ENCODE measurements at places on chromosomes 11 and 22.

DNA sequence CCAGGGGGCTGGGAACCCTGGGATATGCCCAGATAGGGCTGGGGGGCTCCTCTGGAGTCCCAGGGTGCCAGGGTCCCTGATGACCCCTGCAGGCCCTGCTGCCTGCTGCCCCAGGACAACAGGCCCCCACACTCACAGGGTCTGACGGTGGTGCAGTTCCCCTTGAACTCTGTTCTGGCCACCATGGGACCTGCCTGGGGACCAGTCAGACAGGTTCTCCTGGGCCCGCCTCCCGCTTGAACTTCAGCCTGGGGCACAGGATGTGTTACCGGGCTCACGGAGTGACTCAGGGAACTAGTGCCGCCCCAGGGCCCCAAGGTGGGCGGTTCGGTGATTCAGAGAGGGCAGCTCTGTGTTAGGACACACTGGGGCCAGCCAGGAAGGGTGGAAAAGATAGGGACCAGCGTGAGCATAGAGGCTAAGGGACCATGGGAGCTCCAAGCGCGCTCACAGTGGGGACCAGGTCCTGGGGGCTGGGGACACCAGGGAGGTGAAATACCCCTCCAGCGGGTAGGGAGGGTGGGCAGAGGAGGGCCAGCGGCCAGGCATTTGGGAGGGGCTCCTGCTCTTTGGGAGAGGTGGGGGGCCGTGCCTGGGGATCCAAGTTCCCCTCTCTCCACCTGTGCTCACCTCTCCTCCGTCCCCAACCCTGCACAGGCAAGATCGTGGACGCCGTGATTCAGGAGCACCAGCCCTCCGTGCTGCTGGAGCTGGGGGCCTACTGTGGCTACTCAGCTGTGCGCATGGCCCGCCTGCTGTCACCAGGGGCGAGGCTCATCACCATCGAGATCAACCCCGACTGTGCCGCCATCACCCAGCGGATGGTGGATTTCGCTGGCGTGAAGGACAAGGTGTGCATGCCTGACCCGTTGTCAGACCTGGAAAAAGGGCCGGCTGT is 21.5 kb upstream of the TXNRD2 start:
- DNase-seq = no peak

DNA sequence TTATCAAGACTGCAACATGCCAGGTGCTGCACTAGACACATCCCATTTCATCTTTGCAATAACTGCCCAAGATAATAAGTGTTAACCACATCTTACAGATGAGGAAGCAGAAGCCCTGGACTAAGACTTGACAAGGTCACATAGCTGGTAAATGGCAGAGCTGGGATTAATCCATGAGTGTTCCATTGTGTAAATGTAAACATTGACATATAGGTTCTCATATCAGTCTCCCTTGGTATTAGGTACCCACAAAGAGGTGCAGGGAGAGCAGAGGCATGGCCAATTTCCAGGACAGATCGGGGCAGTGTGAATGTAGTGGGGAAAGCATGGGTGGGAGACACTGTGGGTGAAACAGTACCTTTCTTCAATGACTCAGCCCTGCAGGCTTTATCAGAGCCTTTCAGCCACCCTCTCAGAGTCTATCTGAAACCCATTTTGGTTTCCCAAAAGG is 17.9 kb downstream of the MICAL2 start:
- DNase-seq = no peak

GRCh38 chr11:7858006-7858405 is 61.3 kb upstream of the OR5P2 start:
- no peak for DNase-seq

GRCh38 chr11:47995360-47995769 is 15.0 kb downstream of the PTPRJ start:
- DNase-seq = no peak

- no peak for DNase-seq
These were observed 18.7 kb upstream of the GNB1L start for GRCh38 chr22:19873138-19873959.

- peak; percentile 42 for DNase-seq
These were observed 10.6 kb downstream of the LRRC51 start for GRCh38 chr11:72091292-72091691.
